ENCODE measurements at places on chromosomes 7 and 10.

DNA sequence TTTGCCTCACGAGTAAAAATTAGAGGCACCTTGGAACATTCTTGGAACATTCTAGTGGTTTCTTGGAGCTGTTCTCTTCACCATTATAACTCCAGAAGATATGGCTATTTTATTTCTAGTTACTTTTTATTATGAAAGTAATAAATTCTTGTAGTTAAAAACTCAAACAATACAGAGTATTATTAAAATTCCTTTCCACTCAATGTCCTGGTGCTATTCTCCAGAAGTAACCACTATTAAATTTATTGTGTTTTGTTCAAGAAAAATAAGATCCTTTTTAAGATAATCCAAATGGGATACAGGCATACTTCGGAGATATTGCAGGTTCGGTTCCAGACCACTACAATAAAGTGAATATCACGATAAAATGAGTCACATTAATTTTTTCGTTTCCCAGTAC, 68.6 kb downstream of the NOC3L start:
- DNase-seq = no peak

GRCh38 chr7:42406358-42406757, 169.3 kb upstream of the GLI3 start:
- no peak for DNase-seq

- no peak for DNase-seq
Observed at GRCh38 chr10:83978681-83979383, 160.5 kb upstream of the GHITM start.

DNA sequence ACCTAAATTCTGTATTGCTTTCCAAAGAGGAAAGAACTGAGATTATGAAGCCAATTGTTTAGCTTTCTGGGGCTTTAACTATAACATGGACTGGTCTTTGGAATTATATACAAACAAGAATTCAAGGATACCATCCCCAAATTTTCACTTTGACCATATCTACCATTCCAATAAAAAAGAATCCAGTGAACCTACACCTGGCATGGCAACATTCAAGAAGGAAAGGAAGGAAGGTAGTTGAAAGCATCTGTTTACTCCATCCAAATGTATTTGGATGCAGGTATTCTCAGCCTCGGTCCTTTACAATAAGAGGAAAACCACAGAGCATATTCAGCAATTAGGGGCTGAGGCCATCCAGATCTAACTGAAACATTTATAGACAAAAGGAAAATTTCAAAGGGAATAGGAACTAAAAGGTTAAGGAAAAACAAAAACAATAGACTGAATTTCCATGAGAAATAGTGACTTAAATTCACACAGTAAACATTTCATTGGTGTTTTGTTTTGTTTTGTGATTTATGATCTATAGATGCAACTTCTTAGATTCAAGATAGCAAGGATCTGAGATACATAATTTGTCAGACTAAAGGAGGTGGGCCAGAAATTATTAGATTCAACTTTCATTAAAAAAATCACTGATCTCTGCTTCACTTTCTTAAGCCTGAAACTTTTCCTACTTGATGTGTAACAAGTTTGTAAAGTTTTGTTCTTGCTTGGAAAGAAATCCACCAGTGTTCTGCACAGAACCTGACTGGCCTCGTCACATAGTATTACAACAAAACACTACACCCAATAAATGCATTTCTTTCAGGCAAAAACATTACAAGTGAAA, 12.7 kb downstream of the SKIDA1 start:
- DNase-seq = no peak

- DNase-seq = no peak
Observed at GRCh38 chr7:155412416-155413253, 45.3 kb upstream of the EN2 start.

GRCh38 chr10:59366290-59366689, 3.9 kb upstream of the FAM13C start:
- no peak for DNase-seq

- no peak for DNase-seq
Observed at GRCh38 chr7:2010101-2010500, 222.6 kb downstream of the MAD1L1 start.

DNA sequence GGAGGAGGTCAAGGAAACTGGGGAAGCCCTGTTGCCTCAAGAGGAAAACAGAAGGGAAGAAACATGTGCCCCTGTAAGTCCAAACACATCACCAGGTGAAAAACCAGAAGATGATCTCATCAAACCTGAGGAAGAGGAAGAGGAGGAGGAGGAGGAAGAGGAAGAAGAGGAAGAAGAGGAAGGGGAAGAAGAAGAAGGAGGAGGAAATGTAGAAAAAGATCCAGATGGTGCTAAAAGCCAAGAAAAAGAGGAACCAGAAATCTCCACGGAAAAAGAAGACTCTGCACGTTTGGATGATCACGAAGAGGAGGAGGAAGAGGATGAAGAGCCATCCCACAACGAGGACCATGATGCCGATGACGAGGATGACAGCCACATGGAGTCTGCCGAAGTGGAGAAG, 82.7 kb upstream of the SAMD8 start:
- no peak for DNase-seq

- no peak for DNase-seq
Observed at GRCh38 chr7:22234227-22234626, 122.7 kb downstream of the RAPGEF5 start.

- DNase-seq = no peak
Observed at GRCh38 chr10:128958834-128959690, 508.0 kb upstream of the MGMT start.

Data from NCI-H446 treated with DMSO at 0.1 percent for 48 hours (cell line).